ENCODE measurements at places on chromosomes 11 and 22.

GRCh38 chr11:4455419-4455818 is 6.3 kb downstream of the OR52K2 start:
- H3K4me3 ChIP-seq = no peak overlapping the region
- H3K27ac ChIP-seq = no peak overlapping the region
- no peaks in the 10 kb centered on the region for H3K4me1 ChIP-seq

DNA sequence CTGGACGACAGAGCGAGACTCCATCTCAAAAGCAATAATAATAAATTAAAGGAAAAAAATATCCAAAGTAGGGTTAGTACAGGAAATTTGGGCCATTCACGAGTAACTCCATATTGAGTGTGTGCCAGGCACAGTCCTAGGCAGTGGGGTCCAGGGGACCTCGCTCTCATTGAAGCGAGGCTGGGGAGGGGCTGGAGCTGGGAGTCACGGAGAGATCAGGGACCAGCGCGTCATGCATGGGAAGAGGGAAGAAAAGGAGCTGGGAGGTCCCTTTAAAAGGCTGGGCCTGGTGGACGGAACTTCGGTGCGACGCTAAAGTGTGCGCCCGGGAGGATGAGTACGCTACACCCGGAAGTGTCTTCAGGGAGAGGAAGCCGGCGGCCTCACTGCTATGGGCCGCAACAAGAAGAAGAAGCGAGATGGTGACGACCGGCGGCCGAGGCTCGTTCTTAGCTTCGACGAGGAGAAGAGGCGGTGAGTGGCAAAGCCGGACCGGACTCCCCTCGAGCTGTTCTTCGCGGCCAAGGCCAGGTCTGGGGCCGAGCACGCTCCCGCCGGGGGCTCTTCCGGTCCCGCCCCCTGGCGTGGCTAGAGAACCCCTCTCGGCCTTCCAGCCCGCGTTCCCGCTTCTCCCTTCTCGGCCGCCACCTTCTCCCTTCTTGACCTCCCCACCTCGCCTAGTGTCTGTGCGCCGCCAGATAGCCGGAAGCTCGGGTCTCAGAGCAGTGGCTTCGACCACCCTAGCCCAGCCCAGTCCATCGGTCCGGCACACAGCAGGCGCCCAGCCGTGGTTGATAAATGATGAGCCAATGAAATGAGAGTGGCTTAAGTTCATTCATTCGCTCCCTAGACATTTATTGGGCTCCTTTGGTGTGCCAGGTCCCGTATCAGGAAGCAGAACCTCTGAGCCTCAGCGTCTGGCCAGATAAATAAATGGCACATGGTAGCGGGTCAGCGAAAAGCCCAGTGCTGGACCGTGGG is at the start of gene NOL12:
NOL12 (plus strand) TSS at position 342 of the 981 bp plus-strand sequence; CDS start at position 392, 50 bp downstream.
- peaks cover 25% of the 10 kb centered on the region for H3K4me1 ChIP-seq
- H3K4me3 ChIP-seq = peak within 1 kb of the TSS; percentile 79
- peak within 1 kb of the TSS; percentile 92 for H3K27ac ChIP-seq

- no peaks in the 10 kb centered on the region for H3K27me3 ChIP-seq
- no peak for DNase-seq
- H3K27ac ChIP-seq = no peak overlapping the region
- H3K36me3 ChIP-seq = no peaks in the 10 kb centered on the region
These were observed 31.8 kb downstream of the YPEL1 start for GRCh38 chr22:21703684-21704316.

- peaks cover 12% of the 10 kb centered on the region for H3K36me3 ChIP-seq
- H3K4me1 ChIP-seq = peaks cover 30% of the 10 kb centered on the region
- no peak overlapping the region for H3K4me3 ChIP-seq
- peak overlapping the region; percentile 35 for H3K27ac ChIP-seq
- no peaks in the 10 kb centered on the region for H3K27me3 ChIP-seq
These were observed 5.0 kb downstream of the CRELD2 start for GRCh38 chr22:49923445-49923844.

GRCh38 chr11:96470521-96470920 is 80.7 kb downstream of the JRKL start:
- no peak overlapping the region for H3K27ac ChIP-seq
- H3K27me3 ChIP-seq = no peaks in the 10 kb centered on the region
- no peak overlapping the region for H3K4me3 ChIP-seq
- DNase-seq = no peak
- no peaks in the 10 kb centered on the region for H3K36me3 ChIP-seq

- no peaks in the 10 kb centered on the region for H3K36me3 ChIP-seq
- DNase-seq = no peak
- H3K4me1 ChIP-seq = peaks cover 21% of the 10 kb centered on the region
- H3K27ac ChIP-seq = no peak overlapping the region
These were observed 367 bp upstream of the MMP11 start for GRCh38 chr22:23772315-23772648.

- H3K36me3 ChIP-seq = no peaks in the 10 kb centered on the region
- peak; percentile 67 for DNase-seq
- H3K4me1 ChIP-seq = peaks cover 54% of the 10 kb centered on the region
These were observed 712 bp downstream of the CERK start for GRCh38 chr22:46737105-46737975.

DNA sequence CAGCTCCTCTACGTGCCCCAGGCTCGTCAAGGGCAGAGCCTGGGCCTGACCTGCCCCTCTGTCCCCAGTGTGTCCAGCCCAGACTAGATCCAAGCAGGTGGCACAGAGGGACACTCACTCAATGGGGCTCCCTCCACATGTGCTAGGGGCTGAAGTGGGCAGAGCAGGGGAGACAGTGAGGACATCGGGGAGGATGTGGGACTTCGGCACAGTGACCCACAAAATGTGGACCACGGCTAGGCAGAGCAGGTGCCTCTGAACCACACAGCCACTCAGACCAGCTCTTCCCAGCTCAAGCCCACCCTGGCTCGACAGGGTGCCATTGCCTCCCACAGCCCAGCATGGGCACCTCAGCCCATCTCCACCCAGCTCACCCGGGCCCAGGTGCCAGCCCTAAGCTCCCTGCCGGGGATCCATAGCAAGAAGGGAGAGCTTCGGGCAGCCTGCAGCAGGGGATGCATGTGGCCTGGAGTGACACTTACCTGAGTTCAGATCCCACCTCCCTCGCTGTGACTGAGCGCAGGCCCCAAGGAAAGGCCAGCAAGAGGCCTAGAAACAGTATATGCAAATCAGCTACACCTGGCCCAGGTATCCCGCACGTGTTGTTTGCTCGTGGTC is 46.9 kb upstream of the RTL6 start:
- H3K27me3 ChIP-seq = no peaks in the 10 kb centered on the region
- no peak overlapping the region for H3K4me3 ChIP-seq
- DNase-seq = no peak

GRCh38 chr11:45715418-45715817 is 50.0 kb upstream of the CHST1 start:
- no peak for DNase-seq
- no peak overlapping the region for H3K4me3 ChIP-seq
- H3K4me1 ChIP-seq = no peaks in the 10 kb centered on the region
- H3K27ac ChIP-seq = no peak overlapping the region

DNA sequence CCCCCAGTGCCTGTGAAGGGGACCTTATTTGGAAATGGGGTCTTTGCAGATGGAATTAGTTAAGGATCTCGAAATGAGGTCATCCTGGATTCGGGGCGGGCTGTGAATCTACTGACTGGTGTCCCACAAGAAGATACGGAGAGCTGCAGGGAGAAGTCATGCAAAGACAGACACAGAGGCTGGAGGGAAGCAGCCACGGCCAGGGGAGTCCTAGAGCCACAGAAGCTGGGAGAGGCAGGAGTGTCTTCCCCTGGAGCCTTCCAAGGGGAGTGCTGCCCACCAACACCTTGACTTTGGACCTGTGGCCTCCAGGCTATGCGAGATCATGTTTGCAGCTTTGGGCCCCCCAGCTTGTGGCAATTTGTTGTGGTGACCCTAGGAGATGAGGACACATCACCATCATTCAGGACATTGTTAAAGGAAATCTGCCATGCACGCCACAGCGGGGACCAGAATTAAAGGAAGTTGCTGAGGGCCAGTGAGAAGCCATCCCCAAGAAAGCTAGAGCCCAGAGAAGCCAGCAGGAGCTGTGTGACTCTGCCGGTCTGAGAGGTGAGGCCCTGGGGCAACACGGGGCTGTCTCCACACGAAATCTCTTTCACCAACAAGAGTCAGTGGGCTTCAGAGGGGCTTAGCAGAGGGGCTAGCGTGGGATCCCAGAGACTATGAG is 434.7 kb downstream of the BRD1 start:
- DNase-seq = no peak
- H3K27me3 ChIP-seq = no peaks in the 10 kb centered on the region
- H3K36me3 ChIP-seq = no peaks in the 10 kb centered on the region
- H3K27ac ChIP-seq = no peak overlapping the region
- no peak overlapping the region for H3K4me3 ChIP-seq
- H3K4me1 ChIP-seq = no peaks in the 10 kb centered on the region

DNA sequence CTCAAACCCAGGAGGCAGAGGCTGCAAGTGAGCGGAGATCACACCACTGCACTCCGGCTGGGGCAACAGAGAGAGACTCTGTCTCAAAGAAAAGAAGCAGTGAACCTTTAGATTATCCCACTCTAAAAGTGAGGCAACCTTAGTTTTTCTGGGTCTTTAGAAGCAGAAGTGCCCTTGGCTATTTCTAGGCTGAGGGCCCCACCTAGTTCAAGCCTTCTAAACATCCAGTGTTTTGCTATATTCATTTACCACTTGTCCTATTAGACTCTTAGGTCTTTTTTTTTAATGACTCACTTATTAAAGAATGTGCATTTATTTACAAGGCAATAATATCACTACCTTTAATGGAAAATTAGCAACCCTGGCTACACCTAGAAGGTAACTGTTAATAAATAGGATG is 16.7 kb upstream of the EHF start:
- no peaks in the 10 kb centered on the region for H3K36me3 ChIP-seq
- H3K27ac ChIP-seq = no peak overlapping the region
- DNase-seq = no peak
- H3K4me1 ChIP-seq = peaks cover 11% of the 10 kb centered on the region

DNA sequence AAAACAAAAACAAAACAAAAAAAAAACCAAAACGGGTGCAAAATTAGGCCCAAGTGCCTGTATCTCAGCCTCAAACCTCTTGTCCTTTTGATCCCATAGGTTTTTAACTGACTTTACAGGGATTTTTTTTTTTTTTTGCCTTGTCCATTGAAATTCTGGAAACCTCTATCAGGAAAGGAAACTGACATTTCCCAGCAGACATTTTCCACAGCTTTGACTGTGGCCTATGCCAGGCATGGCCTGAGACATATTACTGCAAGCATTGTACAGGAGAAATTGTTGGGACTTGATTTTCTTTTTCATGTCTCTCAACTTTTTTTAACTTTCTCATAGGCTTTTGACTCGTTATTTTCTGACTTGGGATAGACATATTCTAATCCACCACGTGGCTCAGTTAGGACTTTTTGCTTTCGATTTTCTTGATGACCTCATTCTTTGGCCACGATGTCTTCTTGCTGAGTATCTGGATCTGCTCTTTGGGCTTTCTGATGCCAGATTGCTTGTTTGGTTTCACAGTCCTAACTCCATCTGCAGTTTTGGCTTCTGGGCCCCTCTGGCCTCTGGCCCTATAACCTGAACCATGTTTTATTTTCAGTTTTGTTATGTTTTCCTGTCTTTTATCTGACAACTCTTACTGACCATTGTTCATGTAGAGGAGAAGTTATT is 336.1 kb upstream of the C11orf87 start:
- no peaks in the 10 kb centered on the region for H3K27me3 ChIP-seq
- H3K27ac ChIP-seq = no peak overlapping the region
- H3K36me3 ChIP-seq = no peaks in the 10 kb centered on the region
- no peak for DNase-seq
- H3K4me3 ChIP-seq = no peak overlapping the region

GRCh38 chr11:113113801-113114704 is 152.8 kb downstream of the NCAM1 start:
- H3K27ac ChIP-seq = no peak overlapping the region
- no peaks in the 10 kb centered on the region for H3K36me3 ChIP-seq
- no peaks in the 10 kb centered on the region for H3K4me1 ChIP-seq
- H3K4me3 ChIP-seq = no peak overlapping the region

DNA sequence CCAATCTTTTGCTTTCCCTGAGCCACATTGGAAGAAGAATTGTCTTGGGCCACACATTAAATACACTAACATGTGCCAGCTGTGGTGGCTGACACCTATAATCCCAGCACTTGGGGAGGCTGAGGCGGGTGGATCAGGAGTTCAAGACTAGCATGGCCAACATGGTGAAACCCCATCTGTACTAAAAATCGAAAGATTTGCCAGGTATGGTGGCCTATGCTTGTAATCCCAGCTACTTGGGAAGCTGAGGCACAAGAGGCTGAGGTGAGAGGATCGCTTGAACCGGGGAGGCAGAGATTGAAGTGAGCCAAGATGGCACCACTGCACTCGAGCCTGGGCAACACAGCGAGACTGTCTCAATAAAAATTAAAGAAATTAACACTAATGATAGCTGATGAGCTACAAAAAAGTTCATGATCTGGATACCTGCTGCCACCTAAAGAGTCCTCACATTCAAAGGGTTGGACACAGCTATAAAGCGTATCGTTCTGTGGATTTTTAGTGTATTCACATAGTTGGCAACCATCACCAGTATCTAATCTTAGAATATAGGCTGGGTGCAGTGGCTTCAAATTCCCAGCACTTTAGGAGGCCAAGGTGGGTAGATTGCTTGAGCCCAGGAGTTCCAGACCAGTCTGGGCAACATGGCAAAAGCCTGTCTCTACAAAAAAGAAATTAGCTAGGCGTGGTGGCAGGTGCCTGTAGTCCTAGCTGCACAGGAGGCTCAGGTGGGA is 3.4 kb upstream of the LDHC start:
- no peaks in the 10 kb centered on the region for H3K27me3 ChIP-seq
- peaks cover 8% of the 10 kb centered on the region for H3K4me1 ChIP-seq
- peaks cover 36% of the 10 kb centered on the region for H3K36me3 ChIP-seq

DNA sequence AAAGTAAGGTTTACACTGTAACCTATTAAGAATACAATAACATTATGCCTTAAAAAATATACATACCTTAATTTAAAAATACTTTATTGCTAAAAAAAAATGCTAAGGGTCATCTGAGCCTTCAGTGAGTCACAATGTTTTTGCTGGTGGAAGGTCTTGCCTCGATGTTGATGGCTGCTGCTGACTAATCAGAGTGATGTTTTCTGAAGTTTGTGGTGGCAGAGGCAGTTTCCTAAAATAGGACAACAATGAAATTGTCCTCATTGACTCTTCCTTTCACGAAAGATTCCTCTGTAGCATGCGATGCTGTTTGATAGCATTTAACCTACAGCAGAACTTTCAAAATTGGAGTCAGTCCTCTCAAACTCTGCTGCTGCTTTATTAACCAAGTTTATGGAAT is 97.6 kb downstream of the FAT3 start:
- no peaks in the 10 kb centered on the region for H3K27me3 ChIP-seq
